T-cell (primary cell): ENCODE measurements at places on chromosomes 5 and 9.
A peak's percentile ranks its signal among the peaks of the same experiment; 100 is the strongest.

DNA sequence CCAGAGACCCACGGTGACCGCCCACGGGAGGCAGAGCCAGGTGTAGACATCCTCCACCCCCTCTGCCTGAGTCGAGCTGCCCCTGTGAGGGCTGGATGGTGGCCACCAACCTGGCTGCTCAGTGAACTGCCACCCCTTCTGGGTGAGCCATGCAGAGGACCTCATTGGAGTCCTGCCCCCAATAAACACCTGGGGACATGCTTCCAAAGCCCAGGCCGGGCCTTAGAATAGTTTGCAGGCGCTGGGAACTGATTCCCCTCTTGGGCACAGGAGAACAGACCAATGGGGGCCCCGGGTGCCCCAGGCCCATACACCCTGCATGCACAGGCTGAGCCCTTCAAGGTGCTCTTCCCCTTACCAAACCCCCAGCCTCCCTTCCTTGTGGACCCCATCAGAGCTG lies 38.1 kb upstream of the GFPT2 start:
- H3K27me3 ChIP-seq = no peaks in the 10 kb centered on the region
- H3K27ac ChIP-seq = no peak overlapping the region
- H3K36me3 ChIP-seq = no peaks in the 10 kb centered on the region
- H3K4me3 ChIP-seq = no peak overlapping the region

- DNase-seq = peak; percentile 69
- no peaks in the 10 kb centered on the region for H3K27me3 ChIP-seq
- H3K4me3 ChIP-seq = no peak overlapping the region
These were observed 21.5 kb downstream of the TPPP start for GRCh38 chr5:671459-672328.

GRCh38 chr5:154595662-154596061 lies 117.6 kb upstream of the HAND1 start:
- no peak for DNase-seq
- no peak overlapping the region for H3K27ac ChIP-seq
- H3K4me3 ChIP-seq = no peak overlapping the region
- H3K27me3 ChIP-seq = no peaks in the 10 kb centered on the region

DNA sequence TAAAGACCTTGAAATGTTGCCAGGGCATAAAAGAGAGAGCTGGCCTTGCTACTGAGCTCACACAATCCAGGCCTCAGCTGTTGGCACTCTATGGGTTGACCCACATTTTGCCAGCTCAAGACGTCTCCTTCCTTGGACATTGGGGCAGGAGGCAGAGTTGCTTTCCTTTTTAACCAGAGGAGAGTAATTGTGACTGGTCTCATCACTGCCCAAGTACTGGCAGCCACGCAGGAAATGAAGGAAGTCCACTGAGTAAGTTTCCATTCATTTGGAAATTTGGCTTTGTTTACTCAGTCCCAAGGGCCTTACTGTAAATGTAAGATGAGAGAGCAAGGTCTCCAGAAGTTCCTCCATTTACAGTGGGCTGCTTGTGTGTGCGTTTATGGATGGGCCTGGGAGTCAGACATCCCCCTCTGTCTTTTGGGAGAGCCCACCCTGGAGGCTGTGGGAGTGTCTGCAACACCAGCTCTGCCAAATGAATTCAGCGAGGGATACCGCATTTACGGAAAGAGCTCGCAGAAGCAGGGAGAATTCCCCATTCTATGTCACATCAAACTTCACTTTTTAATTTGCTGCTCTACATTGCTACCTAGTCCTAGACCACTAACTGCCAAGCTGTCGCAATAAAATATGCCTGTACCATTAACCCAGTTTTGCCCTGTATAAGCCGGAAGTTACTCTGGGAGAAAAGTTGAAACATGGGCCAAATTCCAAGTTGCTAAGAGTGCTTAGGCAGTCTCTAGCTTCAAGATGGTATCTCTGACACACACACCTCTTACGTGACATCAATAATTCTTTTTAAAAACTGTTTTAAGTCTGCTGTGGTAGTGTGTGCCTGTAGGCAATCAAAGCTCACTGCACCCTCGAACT lies 24.5 kb upstream of the PDZD2 start:
- no peak overlapping the region for H3K4me3 ChIP-seq
- H3K27ac ChIP-seq = no peak overlapping the region
- H3K4me1 ChIP-seq = peaks cover 2% of the 10 kb centered on the region
- no peaks in the 10 kb centered on the region for H3K36me3 ChIP-seq

DNA sequence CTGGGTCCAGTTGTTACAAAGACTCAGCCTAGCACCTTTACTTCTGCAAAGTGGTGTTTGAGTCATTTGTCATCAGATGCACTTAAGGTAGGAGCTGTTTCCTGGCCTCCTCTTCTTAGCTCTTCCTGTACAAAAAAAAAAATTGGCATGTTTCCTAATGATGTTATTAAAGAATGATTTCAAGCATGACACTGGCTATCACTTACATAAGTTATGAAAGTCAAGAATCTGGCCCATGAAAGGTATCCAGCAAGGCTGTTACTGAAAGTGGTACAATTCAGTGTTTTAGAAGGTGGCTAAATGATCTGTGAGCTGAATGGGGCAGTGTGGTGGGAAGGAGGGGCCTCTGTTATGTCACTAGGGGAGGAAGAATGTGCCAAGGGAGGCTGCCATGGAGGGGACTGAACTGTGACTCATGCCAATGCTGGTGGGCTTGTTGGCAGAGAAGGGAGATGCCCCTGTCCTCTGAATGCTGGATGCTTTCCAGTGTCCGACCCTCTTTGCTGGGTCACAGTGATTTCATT lies 175.1 kb upstream of the MAP1B start:
- H3K4me3 ChIP-seq = no peak overlapping the region
- H3K27me3 ChIP-seq = peaks cover 5% of the 10 kb centered on the region
- DNase-seq = no peak
- no peak overlapping the region for H3K27ac ChIP-seq

GRCh38 chr9:72362118-72362531 lies 2.9 kb downstream of the ZFAND5 start:
- peaks cover 29% of the 10 kb centered on the region for H3K36me3 ChIP-seq
- no peak for DNase-seq
- H3K4me1 ChIP-seq = peaks cover 34% of the 10 kb centered on the region
- no peak overlapping the region for H3K4me3 ChIP-seq
- no peak overlapping the region for H3K27ac ChIP-seq

- no peaks in the 10 kb centered on the region for H3K27me3 ChIP-seq
- no peaks in the 10 kb centered on the region for H3K36me3 ChIP-seq
- no peak overlapping the region for H3K4me3 ChIP-seq
- no peaks in the 10 kb centered on the region for H3K4me1 ChIP-seq
- no peak overlapping the region for H3K27ac ChIP-seq
These were observed 420.0 kb downstream of the GADD45G start for GRCh38 chr9:90024823-90025222.

DNA sequence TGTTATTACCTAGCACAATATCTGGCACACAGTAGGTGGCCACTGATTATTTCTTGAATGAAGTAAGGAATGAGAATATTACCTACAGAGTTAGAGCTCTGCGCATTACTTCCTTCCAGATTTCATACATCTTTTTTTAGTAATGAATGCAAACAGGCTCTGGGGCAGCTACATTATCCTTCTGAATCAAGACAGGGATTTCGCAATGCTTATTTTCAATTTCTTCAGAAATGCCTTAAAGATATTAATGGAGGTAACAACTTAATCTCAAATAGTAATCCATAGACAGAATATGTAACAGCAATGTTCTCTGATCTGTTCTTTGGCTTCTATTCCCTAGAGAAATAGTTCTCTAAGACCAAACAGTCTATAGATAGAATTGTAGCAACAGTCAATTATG lies 32.6 kb downstream of the CDKN2A start:
- H3K27ac ChIP-seq = no peak overlapping the region
- no peak for DNase-seq
- no peaks in the 10 kb centered on the region for H3K36me3 ChIP-seq
- H3K4me3 ChIP-seq = no peak overlapping the region
- H3K27me3 ChIP-seq = peaks cover 28% of the 10 kb centered on the region

DNA sequence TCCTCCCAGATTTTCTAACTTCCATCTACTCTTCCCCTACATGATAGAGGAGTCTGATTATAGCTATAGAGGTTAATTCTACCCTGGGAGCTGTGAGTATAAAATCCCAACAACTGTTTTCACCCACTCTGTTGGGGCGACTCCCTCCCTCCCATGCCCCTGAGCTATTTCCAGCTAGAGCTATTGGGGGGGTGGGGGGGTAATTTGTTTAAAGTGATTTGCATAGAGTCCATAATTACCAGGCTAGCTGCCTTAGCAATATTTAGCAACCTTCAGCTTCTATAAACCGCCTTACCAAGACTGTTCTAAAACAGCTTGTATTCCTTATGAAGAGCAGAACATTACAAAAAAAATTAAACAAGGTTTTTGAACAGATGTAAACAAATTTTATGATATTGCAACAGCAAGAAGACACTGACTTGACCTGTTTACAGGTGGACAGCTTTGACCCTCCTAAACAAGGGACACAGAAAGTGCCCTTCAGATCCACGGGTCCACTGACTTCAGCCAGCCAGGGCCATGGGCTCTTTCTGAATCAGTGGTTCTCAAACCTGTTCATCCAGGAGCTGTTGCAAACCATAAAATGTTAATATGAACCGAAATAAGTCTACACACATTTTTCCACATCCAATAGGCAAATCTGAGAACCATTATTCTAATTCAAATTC lies 98.2 kb downstream of the OTULIN start:
- no peak for DNase-seq
- H3K4me1 ChIP-seq = peaks cover under 1% of the 10 kb centered on the region
- no peak overlapping the region for H3K4me3 ChIP-seq
- H3K27me3 ChIP-seq = no peaks in the 10 kb centered on the region
- H3K36me3 ChIP-seq = peaks cover 12% of the 10 kb centered on the region
- H3K27ac ChIP-seq = no peak overlapping the region

GRCh38 chr5:17852740-17853139 lies 218.5 kb downstream of the TAF11L14 start:
- H3K27ac ChIP-seq = no peak overlapping the region
- no peak for DNase-seq
- no peak overlapping the region for H3K4me3 ChIP-seq
- H3K27me3 ChIP-seq = no peaks in the 10 kb centered on the region
- H3K4me1 ChIP-seq = no peaks in the 10 kb centered on the region
- H3K36me3 ChIP-seq = no peaks in the 10 kb centered on the region

DNA sequence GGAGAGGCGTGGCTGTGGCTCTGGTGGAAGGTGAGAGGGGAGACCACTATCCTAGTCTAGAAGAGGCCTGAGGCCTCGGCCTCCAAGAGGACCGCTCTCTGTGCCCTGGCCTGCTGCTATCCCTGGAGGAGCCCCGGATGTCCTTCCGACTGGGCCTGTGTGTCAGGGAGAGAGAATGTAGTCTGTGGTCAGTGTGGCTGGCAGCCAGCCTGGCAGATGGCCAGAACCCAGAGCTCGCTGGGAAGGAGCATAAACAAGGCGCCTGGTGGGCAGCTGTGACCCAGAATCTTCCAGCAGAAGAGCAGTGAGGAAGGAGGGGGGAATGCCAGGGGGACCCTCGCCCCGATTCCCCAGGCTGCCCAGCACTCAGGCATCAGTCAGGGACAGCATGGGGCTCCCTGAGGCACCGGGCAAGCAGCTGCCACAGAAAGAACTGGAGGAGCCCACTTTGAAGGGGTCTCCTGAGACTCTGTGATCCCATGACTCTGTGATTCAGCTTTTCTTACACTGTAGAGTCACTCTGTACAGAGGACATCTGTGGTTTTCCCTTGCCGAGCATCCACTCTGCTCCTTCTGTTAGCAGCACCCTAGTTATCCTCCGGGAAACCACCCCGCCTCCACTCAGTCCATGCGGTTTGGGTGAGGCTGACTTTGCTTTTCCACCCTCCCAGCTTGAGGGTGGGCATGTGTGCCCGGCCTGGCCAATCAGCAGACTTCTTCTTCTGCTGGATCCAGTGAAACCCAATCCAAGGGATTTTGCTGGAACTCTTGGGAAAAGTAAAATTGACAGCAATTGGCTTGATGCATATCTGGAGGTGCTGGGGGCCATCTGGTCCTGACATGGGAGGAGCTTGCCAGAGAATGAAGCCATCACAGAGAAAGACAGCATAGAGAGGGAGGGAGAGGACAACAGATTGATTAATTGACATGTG lies 46.2 kb upstream of the PWWP2A start:
- peaks cover 27% of the 10 kb centered on the region for H3K27me3 ChIP-seq
- H3K4me3 ChIP-seq = no peak overlapping the region
- H3K27ac ChIP-seq = no peak overlapping the region
- no peak for DNase-seq
- H3K4me1 ChIP-seq = no peaks in the 10 kb centered on the region

DNA sequence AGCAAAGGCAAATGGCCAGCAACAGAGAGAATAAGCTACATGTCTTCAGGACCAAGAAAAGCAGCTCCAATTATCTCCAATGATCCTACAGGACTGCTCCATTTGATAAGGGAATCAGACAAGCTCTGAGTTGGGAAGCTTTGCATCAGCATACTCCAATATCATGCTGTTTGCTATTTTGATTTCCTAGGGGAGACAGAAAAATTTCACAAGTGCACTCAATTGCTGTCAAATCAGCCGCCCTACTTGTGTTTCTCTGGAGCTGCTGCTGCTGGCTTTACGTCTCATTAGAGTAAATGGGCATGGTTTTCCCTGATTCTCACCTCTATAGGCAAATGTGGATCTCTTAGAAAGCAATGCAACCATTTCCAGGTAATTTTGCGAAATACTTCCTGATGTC lies 201.7 kb downstream of the PRELID2 start:
- H3K27ac ChIP-seq = no peak overlapping the region
- H3K27me3 ChIP-seq = no peaks in the 10 kb centered on the region
- H3K4me1 ChIP-seq = no peaks in the 10 kb centered on the region
- H3K36me3 ChIP-seq = no peaks in the 10 kb centered on the region
- DNase-seq = no peak

GRCh38 chr9:118283488-118283887 lies 579.3 kb downstream of the TLR4 start:
- H3K36me3 ChIP-seq = no peaks in the 10 kb centered on the region
- no peaks in the 10 kb centered on the region for H3K4me1 ChIP-seq
- H3K27me3 ChIP-seq = no peaks in the 10 kb centered on the region

DNA sequence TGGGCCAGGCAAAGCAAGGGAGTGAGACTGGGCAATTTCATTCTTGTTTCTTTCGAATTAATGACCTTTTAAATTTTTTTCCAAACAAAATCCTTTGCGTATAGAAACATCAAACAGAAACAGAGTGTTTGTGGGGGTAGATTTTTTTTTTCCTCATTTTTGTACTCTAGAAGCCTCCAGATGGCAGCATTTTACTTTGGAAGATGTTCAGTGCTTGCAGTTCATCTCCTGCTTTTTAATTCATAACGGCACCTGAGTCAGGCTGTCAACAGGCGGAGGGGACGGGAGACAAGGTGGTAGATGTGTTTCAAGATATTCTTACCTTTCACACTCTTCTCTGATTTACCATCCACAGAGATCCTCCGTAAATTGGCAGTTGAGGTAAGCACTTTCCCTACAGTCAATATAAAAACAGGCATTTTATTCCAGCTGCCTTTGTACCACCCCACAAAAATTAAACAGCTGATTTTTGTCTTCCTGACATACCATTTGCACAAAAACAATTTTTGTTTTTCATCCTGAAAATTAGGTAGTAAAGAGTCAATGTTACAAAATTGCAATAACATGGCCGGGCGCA lies 99.5 kb upstream of the FBXL17 start:
- no peaks in the 10 kb centered on the region for H3K27me3 ChIP-seq
- no peaks in the 10 kb centered on the region for H3K4me1 ChIP-seq
- no peak overlapping the region for H3K4me3 ChIP-seq
- H3K27ac ChIP-seq = no peak overlapping the region
- no peak for DNase-seq

- H3K27ac ChIP-seq = no peak overlapping the region
- no peaks in the 10 kb centered on the region for H3K36me3 ChIP-seq
- no peaks in the 10 kb centered on the region for H3K27me3 ChIP-seq
- no peak overlapping the region for H3K4me3 ChIP-seq
- no peak for DNase-seq
These were observed 163.2 kb upstream of the TRPC7 start for GRCh38 chr5:136528481-136529030.

GRCh38 chr5:85906460-85906859 lies 711.3 kb upstream of the COX7C start:
- no peak for DNase-seq
- H3K36me3 ChIP-seq = no peaks in the 10 kb centered on the region
- H3K27ac ChIP-seq = no peak overlapping the region
- no peaks in the 10 kb centered on the region for H3K27me3 ChIP-seq
